ENCODE measurements at places on chromosomes 11 and 22.

DNA sequence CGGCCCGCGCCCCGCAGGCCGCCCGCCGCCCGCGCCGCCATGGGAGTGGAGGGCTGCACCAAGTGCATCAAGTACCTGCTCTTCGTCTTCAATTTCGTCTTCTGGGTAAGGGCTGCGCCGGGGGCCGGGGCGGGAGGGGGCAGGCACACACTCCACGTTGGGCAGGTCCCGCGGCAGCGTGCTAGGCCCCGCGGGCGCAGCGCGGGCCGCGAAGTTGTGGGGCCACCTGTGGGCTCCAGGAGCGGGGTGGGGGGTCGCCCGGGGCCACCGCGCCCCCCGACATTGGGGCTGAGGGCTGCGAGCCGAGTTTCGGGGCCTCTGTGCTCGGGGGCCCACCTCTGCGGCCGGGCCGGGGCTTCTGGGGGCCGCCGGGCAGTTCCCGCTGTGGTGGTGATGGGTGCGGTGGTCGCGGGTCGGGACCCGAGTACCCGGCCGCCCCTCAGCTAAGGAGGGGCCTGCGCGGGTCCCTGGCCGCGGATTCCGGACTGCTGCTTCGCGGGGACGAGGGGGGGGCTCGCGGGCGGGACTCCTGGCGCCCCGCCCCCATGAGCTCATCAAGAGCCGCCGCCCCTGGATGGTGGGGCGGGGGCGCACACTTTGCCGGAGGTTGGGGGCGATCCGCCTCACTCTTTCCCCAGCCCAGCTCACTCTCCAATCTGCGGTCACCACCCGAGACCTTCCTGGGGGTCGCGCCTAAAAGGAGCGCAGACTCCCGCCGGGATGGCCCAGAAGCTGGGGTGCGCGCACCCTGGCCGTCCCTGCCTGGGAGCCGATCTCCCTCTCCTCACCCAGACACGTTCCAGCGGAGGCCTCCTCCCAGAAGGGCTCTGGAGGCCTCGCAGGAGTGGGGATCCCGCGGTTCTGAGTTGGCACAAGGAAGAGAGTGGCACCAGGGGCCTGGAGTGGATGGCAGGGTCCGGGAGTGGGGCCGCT is 667 bp downstream of the CD81 start:
- DNase-seq: peak; percentile 60

GRCh38 chr11:85945788-85946187 is 90.6 kb downstream of the CCDC83 start:
- no peak for DNase-seq

DNA sequence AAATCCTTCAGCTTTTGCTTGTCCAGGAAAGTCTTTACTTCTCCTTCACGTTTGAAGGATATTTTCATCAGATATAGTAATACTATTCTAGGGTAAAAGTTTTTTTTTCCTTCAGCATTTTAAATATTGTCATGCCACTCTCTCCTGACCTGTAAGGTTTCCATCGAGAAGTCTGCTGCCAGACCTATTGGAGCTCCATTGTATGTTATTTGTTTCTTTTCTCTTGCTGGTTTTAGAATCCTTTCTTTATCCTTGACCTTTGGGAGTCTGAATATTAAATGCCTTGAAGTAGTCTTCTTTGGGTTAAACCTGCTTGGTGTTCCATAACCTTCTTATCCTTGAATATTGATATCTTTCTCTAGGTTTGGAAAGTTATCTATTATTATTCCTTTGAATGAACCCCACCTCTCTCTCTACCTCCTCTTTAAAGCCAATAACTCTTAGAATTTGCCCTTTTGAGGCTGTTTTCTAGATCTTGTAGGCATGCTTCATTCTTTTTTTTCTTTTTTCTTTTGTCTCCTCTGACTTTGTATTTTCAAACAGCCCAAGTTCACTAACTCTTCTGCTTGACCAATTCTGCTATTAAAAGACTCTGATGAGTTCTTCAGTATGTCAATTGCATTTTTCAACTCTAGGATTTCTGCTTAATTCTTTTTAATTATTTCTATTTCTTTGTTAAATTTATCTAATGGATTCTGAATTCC is 12.0 kb upstream of the WEE1 start:
- no peak for DNase-seq

GRCh38 chr11:19597876-19598275 is 114.8 kb upstream of the NAV2 start:
- DNase-seq: no peak

GRCh38 chr22:19918332-19919106 is 23.1 kb upstream of the COMT start:
- DNase-seq: no peak

- peak; percentile 91 for DNase-seq
Measured at GRCh38 chr11:45771566-45772448, 33.1 kb upstream of the SLC35C1 start.

GRCh38 chr11:122910775-122911174 is 28.2 kb downstream of the JHY start:
- no peak for DNase-seq

DNA sequence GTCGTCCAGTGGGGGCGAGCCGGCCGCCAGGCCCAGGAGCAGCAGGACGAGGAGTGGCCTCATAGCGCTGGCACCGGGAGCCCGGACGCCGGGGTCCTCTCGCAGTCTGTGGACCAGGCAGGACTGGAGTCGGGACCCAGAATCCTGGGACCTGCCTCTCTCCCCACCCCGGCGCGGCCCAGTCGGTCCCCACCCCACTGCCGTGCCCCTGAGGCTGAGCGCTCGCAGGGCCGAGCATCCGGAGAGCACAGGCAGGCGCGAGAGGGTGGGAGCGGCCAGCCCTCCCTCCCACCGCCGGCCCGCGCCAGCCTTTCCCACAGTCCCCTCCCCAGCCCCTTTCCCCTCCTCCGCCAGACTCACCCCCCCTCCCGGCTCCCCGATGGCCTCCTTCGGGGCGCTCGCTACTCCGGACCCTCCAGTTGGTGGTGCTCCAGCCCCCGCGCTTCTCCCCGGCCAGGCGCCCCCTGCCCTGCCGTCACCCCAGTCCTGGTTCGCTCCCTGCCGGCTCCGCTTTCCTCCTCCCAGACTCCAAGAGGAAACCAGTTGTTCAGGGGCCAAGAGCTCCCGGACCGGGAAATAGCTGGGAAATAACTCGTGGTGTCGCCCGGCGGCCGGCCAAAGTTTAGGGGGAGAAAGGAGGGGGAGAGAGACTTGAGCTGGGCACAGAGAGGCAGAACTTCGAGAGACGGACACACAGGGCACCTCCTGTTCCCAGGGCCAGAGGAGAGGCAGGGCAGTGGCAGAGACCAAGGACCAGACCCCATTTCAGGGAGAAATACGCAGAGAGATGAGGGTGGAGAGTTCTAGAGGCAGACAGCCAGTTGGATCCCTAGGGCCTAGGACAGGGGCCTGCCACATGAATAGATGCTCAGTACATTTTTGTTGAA is at the start of gene C1QTNF5:
Gene C1QTNF5, minus strand, starts transcription at position 549 of the 887 bp plus-strand sequence. Its CDS starts 486 bp downstream, at position 63.
- no peak for DNase-seq

DNA sequence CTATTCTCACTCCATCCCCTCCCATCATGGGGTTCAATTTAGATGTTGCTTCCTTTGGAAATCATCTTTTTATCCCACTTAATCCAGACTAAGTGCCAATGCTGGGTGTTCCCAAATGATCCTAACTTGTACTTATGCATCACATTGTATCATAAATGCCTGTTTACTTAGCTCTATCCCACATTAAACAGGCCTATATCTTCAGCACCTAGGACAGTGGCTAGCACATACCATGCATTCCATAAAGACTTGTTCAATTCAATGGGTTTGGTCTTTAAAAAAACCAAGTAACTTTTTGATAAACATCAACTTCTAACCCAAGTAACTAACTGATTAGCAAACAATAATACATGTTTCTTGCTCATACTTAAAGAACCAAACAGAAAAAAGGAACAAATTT is 40.6 kb downstream of the RSF1 start:
- DNase-seq: no peak

DNA sequence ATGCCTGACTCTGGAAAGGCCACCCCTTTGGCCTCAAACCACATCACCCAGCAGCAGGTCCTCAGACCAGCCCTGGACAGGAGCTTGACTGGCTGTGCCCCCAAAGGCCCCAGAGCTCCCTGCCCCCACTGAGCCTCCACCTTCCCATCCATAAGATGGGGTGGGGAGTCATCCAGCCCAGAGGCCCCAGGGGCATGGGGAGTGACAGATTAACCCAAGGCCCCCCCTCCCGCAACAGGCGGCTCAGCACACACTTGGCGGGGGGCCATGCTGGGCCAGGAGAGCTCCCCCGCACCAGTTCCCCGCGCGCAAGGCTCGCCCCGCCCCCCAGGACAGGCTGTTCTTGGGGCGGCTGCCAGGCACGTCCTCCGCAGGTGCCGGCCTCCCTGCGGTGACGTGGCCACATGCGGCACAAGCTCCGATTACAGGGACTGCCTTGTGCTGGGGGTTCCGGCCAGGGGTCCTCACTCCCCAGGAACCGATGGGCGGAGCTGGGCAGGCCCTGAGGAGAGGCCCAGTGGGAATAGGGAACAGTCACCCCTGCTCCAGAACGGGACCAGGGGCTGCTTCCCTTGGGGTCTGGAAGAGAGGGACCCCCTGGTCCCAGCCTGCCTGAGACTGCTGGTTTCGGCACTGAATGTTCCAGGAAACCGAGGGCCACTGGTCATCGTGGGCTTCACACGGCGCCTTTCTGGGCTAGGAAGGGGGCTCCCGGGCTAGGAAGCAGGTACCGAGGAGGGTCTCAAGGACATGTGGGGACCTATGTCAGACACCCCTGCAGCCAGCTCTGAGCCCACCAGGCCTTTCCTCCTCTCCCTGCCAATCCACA is 5.1 kb upstream of the CDKN1C start:
- DNase-seq: no peak

DNA sequence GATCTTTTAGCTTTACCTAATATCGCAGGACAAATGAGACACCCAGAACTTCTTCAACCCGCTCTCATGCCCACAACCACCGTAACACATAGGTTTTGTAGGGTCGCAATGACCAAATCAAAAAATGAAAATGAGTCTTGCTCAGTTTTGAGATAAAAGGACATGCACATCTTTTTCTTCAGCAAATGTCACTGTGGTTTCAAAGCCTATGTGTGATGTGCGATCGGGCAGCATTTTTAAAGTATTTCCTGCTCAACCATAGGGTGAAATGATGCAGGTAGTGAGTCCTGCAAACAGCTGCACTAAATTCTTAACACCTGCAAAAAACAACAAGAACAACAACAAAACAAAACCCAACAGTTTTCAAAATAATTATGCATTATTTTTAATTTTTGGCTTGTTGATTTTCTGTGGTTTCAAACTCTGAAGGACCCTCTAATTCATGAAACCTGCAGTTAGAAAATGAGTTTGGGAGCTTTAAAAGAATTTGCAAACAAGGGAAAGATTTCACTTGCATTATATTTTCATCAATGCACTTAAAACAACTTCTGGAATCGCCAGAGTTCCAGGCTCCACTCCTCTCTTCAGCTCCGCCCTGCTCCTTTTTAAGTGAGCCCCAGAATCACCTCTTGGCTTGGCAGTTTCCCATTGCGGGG is 79.4 kb downstream of the PRR5L start:
- no peak for DNase-seq

DNA sequence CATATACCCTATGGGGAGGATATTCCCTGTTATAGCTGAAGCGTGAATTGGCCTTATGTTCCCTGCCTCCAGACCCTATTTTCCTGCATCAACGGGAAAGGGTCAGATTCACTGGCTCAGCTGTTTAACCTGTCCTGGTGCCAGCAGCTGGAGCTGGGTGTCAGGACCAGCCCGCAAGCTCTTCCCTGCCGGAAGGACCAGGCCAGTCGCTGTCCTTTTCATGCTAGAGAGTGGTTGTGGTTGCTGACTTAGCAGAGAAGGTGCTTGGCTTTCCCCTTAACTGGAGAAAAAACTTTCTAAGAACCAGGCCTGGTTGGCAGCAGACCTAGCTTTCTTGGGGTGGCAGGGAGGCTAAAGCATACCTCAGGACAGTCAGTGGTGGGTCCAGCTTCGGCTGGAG is 5.2 kb upstream of the SREBF2 start:
- DNase-seq: no peak

- no peak for DNase-seq
Measured at GRCh38 chr11:34411111-34411510, 27.6 kb upstream of the CAT start.

DNA sequence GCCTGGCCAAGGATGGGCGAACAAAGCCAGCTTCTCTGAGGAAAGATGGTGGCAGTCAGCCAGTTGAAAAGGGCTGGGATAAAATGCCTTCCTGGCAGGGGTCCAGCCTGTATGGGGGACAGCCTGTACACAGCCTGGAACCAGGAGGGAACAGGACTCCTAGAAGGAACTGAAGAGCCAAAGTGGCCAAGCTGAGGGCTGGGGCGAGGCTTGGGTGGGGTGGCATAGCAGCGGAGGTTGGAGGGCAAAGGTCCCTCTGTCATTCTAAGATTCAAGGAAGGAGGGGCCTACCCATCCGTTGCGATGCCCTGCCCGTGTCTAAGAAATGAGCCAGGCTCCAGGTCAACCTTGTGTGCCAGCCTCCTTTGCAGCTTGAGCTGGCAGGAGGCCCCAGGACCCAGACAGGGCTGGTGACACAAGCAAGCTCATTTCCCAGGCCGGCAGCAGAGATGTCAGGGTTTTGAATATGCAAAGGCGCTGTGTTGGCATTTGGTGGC is 22.6 kb downstream of the FADD start:
- no peak for DNase-seq

DNA sequence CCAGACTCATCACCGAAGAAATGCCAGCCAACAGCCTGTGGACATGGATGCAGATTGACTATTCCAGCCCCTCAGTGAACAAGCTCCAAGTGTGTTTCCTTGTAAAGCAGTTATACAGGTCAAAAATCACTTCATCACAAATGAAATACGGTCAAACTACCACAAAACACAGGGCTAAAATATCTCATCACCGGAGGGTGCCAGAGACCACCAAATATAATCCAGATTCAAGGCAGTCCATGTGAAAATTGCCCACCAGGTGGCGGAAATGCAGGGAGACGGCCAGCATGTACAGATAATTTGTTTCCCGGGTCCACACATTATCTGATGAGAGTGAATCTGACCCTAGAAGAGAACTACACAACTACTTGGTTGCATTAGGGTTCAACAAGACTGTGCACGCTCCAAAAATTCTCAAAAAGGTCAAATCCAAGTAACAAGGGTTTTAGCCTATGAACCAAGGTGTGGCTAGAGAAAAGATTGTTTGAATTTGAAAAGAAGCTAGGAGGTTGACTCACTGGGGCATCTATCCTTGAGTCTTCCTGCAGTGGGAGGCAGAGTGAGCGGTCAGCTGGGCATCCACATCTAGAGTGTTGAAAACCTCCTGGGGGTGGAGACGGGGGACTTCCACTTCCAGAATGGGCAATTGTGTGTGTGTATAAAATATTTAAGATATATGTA is 71.7 kb downstream of the IGLL5 start:
- DNase-seq: no peak

DNA sequence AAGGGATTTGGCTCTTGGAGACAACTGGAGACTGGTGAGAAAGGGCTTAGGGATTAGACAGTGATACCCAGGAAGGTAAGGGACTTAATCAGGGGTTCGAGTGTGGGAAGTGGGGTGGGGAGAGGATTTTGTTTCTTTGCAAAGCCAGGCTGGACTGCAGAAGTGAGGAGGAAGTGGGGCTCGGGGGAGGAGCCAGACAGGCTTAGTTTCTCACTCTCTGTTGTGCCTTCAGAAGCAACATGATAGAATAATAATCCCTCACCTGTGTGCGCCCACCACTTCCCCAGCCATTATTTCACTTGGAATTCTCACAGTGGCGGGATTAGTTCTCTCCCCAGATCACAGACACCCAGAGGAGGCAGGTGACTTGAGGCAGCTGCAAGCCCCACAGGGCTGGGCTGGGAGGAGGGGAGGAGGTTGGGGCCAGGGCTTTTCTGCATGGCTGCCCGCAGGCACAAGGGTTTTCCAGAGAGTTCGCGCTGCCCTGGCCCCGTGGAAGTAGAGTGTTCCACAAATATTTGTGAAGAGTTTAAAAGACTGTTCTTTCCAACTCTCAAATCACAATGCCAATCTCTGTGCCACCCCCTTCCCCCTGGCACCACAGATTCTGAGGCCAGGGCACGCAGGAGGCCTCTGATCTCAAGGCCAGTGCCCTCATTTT is 4.0 kb upstream of the SEC14L2 start:
- DNase-seq: no peak
